ENCODE measurements at places on chromosomes 2 and 18. TPM values are rescaled to one million over a fixed set of nuclear protein-coding genes. Genes with fewer than 3 reads are reported as not detected.
A peak's percentile ranks its signal among the peaks of the same experiment; 100 is the strongest.

DNA sequence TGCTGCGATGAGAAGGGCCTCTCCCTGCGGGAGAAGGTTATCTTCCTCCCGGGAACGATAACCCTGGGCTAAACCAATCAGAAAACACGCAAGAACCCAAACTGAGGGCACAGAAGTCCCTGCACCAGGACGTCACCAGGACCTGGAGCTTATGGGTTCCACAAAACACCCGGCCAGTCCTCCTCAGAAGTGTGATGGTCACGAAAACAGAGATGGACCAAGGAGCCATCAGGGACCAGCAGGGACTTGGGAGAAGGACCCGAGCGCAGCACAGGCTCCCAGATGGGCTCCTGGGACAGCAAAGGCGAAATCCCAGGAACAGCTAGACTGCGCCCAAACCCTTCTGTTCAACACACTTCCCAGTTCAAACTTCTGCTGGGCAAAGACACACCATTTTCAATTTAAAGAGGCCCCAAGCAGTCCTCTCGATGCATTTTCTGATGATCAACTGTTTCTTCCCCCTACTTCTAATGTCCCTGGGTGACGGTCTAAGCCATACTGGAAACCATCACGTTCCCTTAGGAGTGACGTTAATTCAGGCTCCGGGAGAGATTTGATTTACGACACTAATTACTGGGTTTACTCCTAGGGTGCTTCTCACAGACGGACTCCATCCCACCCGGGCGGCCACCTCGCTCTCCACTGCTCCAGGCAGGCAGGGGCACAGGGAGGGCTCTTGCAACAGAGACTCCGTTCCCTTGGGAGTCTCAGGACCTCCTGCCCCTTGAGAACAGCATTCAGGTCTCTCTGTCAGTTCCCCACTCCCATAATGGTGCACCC lies 29.2 kb downstream of the ZNF516 start:
- H3K36me3 ChIP-seq, result no peaks in the 10 kb centered on the region
- no peak for DNase-seq
- no peaks in the 10 kb centered on the region for H3K27me3 ChIP-seq
- no peak overlapping the region for H3K4me3 ChIP-seq

DNA sequence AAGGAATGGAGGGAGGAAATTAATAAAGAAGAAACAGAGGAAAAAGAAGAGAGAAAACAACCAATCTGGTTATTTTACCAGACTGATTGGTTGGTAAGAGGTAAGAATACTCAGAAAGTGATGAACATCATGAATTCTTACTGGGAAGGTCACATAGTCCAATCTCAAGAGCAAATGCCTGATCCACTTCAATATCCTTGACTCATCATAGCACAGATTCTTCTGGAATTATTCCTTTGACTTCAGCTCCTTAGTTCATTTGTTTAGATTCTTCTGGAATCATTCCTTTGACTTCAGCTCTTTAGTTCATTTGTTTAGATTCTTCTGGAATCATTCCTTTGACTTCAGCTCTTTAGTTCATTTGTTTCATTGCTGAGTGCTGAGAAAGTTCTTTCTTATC lies 2030.6 kb upstream of the CELF4 start:
- H3K4me3 ChIP-seq, result no peak overlapping the region
- H3K36me3 ChIP-seq, result no peaks in the 10 kb centered on the region
- H3K27ac ChIP-seq, result no peak overlapping the region
- no peaks in the 10 kb centered on the region for H3K4me1 ChIP-seq
- DNase-seq, result no peak

DNA sequence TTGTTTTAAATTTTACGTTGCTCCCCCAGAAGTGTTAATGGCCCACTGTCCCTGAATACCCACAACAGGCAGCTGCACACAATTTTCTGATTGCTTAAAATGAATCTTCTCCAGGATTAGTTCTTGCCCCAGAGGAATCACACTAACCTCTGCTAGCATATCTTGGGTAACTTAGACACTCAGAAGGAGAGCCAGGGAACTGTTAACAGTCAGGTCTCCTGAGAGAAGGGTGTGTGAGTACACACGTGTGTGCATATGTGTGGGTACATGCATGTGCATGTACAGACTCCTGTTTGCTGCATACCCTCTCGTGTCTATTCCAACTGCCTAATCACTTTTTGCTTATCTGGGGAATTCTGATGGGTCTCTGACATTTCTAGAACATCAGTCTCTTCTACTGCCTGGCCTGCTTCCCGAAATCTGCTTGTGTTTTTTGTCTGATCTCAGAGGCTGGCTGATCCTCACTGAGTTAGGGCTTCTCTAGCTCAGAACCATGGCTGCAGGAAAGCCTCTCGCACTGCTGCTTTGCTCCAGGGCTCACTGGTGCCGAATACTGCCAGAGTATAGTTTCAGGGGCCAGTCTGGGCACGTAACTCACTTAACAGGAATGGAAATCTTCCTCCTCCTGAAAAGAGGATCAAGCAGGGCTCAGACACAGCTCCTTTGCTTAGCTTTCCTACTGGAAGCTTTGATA lies 62.8 kb downstream of the PRELID3A start:
- H3K36me3 ChIP-seq, result peaks cover 14% of the 10 kb centered on the region

- DNase-seq, result no peak
- H3K36me3 ChIP-seq, result no peaks in the 10 kb centered on the region
- H3K27me3 ChIP-seq, result peaks cover 3% of the 10 kb centered on the region
Observed at GRCh38 chr2:205889114-205889513, 196.9 kb downstream of the INO80D start.

- H3K4me1 ChIP-seq, result no peaks in the 10 kb centered on the region
- H3K27ac ChIP-seq, result no peak overlapping the region
- no peaks in the 10 kb centered on the region for H3K27me3 ChIP-seq
- no peak for DNase-seq
- no peaks in the 10 kb centered on the region for H3K36me3 ChIP-seq
Observed at GRCh38 chr2:79833235-79833878, 320.5 kb downstream of the CTNNA2 start.

- H3K4me3 ChIP-seq, result peak overlapping the region; percentile 87
- H3K4me1 ChIP-seq, result peaks cover 14% of the 10 kb centered on the region
- DNase-seq, result no peak
- no peaks in the 10 kb centered on the region for H3K27me3 ChIP-seq
Observed at GRCh38 chr2:172555272-172555521, 693 bp upstream of the PDK1 start.

DNA sequence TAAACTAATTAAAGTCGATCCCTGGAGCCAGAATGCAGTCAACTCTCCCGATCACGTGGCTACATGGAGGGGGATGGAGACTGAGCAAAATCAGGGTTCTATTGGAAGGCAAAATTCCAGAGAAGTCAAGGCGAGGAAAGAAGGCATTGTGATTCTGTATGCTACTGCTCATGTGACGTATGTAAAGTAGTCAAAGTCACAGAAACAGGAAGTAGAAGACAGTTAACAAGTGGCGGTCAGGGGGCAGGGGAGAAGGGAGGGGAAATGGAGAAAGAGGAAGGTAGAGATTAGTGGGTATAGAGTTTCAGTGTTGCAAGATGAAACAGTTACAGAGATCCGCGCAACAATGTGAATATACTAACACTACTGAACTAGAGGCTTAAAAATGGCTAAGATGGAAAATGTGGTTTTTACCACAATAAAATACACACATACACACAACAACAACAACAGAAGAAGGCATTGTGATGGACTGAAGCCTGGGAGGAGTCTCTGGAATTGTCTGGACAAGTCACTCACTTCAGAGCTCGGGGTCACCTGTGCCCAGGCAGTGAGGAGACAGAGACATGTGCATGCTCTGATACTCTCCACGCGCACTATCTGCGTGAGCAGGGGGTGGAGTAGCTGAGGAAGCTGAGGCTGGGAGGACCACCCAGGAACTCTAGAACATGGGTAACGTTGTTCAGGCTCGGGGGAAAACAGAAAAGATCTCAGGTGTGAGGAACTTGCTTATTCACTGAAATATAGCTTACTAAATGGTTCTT lies 89.9 kb upstream of the CDCA7 start:
- no peak overlapping the region for H3K4me3 ChIP-seq
- H3K36me3 ChIP-seq, result peaks cover 51% of the 10 kb centered on the region
- H3K27me3 ChIP-seq, result no peaks in the 10 kb centered on the region
- no peaks in the 10 kb centered on the region for H3K4me1 ChIP-seq
- no peak overlapping the region for H3K27ac ChIP-seq

DNA sequence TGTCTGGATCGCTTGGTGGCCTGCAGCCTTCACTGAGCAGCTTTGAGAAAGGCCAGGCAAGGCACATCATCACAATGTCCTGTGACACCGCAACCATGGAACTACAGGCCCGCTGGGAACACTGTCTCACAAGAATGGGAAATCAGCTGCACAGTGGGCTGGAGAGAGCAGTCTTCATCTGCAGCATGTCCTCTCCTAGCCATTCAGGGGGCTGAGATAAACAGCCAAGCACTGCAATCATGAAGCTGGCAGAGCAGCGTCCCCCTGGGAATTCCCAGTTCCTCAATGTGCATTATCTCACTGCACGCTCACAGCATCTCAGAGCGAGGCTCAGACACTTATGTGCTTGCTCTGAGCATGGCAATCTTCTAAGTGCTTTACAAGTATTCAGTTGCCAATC lies 1.9 kb downstream of the CMPK2 start:
- H3K4me3 ChIP-seq, result peak overlapping the region; percentile 91
- H3K4me1 ChIP-seq, result peaks cover 30% of the 10 kb centered on the region
- H3K27ac ChIP-seq, result no peak overlapping the region

GRCh38 chr18:79818036-79818435 lies 20.3 kb downstream of the KCNG2 start:
- DNase-seq, result no peak
- no peak overlapping the region for H3K4me3 ChIP-seq
- H3K36me3 ChIP-seq, result no peaks in the 10 kb centered on the region
- peaks cover 10% of the 10 kb centered on the region for H3K4me1 ChIP-seq
- no peak overlapping the region for H3K27ac ChIP-seq

- no peak overlapping the region for H3K4me3 ChIP-seq
- H3K27me3 ChIP-seq, result no peaks in the 10 kb centered on the region
- no peaks in the 10 kb centered on the region for H3K36me3 ChIP-seq
- H3K4me1 ChIP-seq, result no peaks in the 10 kb centered on the region
- no peak for DNase-seq
- no peak overlapping the region for H3K27ac ChIP-seq
Observed at GRCh38 chr2:79935771-79936657, 368.5 kb downstream of the LRRTM1 start.

DNA sequence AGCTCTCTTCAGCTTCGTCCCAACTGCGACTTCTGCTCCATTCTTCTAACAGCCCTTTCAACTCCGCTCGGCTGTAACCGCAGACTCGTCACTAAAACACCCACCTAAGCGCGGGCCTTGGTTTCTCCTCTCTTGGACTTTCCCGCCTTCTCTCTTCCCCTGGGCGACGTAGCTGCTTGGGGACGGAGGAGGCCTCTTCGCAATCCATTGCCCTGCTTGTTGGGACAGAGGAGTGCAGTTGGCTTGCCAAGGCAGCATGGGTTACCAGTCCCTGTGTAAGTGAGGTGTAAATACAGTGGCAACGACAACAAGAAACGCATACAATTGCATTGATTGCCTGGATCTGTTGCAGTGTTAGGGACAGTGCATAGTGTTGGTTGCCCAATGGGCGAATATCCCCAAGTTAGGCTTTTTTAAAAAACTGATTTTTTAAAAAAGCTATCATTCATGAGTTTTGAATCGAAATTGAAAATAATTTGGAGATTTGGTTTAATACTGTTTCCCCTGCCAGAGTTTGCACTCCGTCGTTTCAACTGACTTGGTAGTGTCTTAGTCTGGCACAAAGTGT lies 484 bp upstream of the DARS1 start:
- peaks cover 22% of the 10 kb centered on the region for H3K4me1 ChIP-seq
- H3K4me3 ChIP-seq, result peak overlapping the region; percentile 89
- DNase-seq, result no peak
- H3K27me3 ChIP-seq, result no peaks in the 10 kb centered on the region
- peak overlapping the region; percentile 97 for H3K27ac ChIP-seq

DNA sequence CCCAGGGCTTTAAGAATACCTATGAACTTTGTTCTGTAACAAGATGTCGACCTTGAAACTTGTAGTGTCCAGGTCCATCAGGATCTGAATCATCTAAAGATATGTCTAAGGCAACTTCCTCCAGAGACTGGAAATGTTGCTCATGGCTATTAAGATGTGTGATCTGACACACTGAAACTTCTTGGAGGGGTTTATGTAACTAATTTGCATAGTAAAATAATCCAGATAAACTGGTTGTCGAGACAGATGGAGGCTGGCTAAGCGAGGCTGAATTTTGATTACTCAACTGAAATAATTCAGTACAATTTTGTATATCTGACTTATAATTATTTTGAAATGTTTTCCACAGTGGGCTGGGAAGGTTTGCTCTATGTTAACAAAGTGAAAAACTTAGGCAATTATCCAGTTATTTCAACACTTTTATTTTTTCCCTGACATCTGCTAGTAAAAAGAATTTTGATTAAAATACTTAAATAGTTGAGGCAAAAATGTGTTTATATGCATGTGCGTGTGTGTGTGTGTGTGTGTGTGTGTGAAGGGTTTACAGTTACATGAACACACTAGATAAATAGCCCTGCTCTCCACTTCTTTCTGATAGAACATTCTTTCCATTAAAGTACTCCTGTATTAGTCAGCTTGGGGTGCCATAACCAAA lies 11.4 kb upstream of the MAP3K20 start:
- no peak overlapping the region for H3K4me3 ChIP-seq
- no peaks in the 10 kb centered on the region for H3K36me3 ChIP-seq
- no peak for DNase-seq
- no peak overlapping the region for H3K27ac ChIP-seq

GRCh38 chr2:190103144-190103543 lies 40.6 kb upstream of the MSTN start:
- H3K4me3 ChIP-seq, result no peak overlapping the region
- no peak for DNase-seq
- no peaks in the 10 kb centered on the region for H3K27me3 ChIP-seq
- H3K27ac ChIP-seq, result no peak overlapping the region

- peaks cover 4% of the 10 kb centered on the region for H3K36me3 ChIP-seq
- no peak for DNase-seq
- H3K27ac ChIP-seq, result peak overlapping the region; percentile 76
- peaks cover 16% of the 10 kb centered on the region for H3K4me1 ChIP-seq
- H3K4me3 ChIP-seq, result peak overlapping the region; percentile 68
- H3K27me3 ChIP-seq, result no peaks in the 10 kb centered on the region
Observed at GRCh38 chr2:191150230-191150599, 579 bp downstream of the STAT4 start.

Gene ATP6V1B1
- 2.2 TPM for total RNA-seq

Gene MRO
- 0.44 TPM for total RNA-seq

Gene SERPINB5
- total RNA-seq, result not detected

Gene GNLY
- 21.5 TPM for total RNA-seq

Gene KLHL14
- 0.24 TPM for total RNA-seq

Gene CYBRD1
- total RNA-seq, result 262 TPM

All from lower lobe of right lung (tissue), 2 donors.